Activated naive CD4-positive, alpha-beta T cell treated with anti-CD3 and anti-CD28 coated beads, Interleukin-2, amount 10 ng/mL, durations not matched to agents 7 days and 5 days (primary cell): ENCODE measurements at places on chromosomes 1 and 21.
A peak's percentile ranks its signal among the peaks of the same experiment; 100 is the strongest.

DNA sequence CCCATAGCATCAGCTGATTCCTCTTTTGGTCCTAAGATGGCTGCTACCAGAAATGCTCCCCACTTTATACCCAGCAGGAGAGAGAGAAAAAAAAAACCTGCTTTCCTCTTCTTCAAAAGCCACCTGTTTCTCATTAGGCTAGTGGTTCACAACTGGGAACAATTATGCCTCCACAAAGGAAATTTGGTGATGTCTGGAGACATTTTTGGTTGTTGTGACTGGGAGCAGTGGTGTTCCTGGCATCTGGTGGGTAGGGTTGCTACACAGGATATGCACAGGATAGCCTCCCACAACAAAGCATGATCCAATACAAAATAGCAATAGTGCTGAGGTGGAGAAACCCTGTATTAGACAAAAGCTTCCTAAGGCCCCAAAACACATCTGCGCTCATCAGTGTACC lies 38.5 kb upstream of the SGIP1 start:
- DNase-seq = no peak

DNA sequence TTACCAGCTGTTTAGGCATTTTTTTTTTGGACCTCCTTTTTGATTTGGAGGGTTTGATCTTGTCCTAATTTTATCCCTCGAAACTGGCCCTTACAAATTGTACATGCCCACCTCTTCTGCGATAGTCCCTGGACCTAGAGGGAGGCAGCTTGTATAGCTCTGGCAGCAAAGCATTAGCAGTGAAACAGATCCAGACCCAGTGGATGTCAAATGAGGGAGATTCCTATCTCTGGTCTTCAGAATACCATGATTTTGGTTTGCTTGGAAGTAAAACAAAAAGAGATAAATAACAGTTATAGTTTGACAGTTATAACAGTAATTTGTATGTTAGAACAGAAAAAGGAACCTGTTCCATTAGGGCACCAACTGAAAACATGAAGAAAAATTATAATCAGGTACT lies 123.6 kb downstream of the MIS18A start:
- DNase-seq = no peak

GRCh38 chr1:112954017-112954650 lies 1.9 kb downstream of the SLC16A1 start:
- no peak for DNase-seq

- DNase-seq = no peak
These were observed 409.9 kb upstream of the NFIA start for GRCh38 chr1:60672449-60672848.

DNA sequence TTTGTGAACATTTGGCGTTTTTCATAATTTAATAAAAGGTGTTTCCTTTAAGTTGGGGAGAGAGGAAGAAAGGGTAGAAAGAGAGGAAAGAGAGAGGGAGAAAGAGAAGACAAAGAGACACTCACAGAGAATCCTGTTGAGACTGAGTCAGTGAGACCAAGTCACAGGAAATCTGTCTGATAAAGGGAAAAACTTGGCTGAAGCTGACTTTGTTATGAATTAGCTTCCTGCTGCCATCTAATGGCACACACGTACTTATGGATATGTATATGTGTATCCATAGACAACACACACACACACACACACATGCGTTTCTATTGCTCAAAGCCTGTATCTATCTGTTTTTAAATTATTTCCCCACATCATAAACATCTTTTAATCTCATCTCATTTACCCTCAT lies 42.5 kb upstream of the DISC1 start:
- DNase-seq = no peak

GRCh38 chr1:9874959-9875635 lies 35.0 kb downstream of the CTNNBIP1 start:
- peak; percentile 84 for DNase-seq

GRCh38 chr1:151990856-151991198 lies 2.8 kb downstream of the S100A10 start:
- DNase-seq = no peak

GRCh38 chr1:237303929-237304328 lies 261.9 kb downstream of the RYR2 start:
- DNase-seq = no peak

DNA sequence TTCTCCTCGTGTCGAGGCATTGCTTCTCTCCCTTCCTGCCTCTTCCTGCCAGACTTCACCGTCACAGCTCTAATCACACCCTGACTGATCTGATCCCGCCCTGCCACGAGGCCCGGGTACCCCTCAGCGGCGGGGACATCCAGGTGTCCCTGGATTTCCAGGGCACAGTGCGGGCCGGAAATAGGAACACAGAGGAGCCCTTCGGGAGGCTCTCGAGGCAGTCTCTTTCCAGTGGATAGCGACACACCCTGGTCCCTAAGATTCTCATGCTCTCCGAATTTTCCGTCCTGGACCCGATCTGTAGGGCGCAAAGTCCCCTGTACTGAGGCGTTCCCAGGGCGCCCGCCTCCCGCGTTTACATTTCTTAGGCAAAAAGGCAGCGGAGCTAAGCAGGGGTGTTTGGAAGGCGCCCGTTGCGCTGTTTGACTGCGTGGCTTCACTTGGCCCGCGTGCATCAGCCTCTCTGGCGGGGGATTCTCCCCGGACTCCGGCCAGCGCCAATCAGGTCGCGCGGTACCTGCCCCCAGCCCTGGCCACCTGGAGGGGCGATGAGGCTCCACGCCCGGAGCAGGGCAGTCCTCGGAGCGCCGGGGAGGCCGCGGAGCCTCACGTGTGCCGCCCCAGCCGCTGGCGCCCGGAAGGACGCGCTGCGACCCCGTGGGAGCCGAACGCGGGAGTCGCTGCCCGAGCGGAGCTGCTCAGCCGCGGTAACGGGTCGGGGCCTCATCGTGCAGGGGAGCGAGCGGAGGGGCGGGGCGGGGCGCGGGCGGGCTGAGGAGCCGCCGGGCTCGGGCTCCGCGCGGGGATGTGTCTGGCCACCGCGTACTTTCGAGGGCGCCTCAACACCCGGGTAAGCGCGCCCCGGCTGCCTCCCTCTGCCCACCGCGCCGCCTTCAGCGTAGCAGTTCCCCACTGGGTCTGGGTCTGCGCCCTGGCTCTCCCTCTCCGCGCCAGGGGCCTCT lies at the start of gene FAM163A:
Gene FAM163A (plus strand): TSS at position 575 of the 962 bp plus-strand sequence. CDS start 69,807 bp downstream, outside the sequence.
- DNase-seq = peak; percentile 23

DNA sequence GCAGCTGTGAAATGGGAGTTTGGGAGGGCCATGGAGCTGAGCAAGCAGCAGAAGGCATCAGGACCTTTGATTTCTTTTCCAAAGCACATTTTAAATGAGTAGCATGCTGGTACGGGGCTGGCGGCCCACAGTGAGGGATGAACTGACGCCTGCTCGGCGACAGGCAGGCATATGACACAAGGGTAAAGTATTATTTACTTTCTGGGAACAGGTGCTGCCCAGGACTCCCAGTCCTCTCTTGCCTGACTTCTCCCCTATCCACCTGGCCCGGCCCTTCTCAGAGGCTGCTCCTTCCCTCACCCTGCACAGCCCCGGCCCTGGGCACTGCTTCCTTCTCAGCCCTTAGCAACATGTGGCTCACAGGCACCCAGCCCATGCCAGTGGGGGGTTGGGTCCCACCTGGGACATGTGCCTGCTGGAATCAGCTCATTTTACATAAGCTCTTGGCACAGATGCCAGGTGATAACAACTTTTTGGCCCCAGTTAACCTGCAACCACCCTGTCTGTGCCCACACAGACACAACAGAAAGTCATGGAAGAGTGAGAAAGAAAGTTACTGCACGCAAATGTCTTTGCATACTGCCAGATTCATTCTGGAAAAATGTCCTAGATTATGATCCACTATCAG lies 112.3 kb upstream of the GADD45A start:
- DNase-seq = no peak

DNA sequence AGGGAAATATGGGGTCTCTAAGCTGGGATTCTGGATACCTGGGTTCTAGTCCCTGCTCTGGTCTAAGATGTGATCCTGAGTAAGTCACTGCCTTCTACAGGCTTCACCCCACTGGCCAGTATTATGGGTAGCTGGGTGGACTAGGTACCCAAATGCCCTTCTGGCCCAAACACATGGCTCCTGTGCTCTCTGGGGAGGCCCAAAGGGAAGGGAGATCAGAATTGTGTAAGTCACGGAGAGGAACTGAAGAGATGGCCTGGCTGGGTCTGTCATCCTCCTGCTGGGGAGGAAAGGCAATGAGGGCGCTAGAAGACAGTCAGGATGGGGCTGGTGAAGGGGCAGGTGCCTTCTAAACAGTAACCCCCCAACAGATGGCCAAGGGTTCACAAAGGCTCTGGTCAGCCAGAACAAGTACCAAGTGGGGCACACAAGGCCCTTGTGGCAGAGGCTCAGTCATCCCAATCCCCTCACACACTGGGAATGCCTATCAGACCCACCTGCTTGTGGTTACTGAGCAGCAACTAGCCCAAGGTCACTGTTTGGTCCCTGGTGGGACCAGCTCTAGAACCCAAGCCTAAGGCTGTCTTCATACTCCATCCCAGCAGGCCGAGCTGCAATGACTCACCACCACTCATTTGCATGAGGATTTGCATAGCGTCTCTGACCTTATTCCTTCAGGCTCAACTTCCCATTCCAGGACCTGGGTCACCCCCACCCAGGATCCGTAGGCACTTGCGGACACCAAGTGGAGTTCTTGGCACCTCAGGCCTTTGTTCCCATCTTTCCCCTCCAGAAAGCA lies 9.2 kb downstream of the MEF2D start:
- no peak for DNase-seq

GRCh38 chr1:36107394-36107793 lies 17.6 kb downstream of the COL8A2 start:
- no peak for DNase-seq

DNA sequence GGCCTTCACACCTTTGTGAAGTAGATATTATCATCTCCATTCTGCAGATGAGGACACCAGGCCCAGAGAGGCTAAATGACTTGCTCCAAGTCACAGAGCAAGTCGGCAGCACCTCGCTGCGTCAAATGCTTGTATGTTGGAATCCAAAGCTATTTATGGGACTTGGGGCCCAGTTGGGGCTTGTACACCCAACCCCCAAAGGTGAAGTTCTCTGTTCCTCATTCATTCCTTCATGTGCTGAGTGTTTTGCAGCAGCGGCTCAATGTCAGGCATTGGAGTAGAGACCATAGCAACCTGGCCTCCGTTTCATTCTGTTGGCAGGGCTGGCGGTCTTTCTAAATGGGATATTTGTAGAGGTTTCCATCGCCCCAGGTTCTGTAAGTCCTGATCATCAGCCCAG lies 113.4 kb upstream of the SLC25A33 start:
- no peak for DNase-seq
